ENCODE measurements at places on chromosomes 1 and 21. TPM values are rescaled to one million over a fixed set of nuclear protein-coding genes. Genes with fewer than 3 reads are reported as not detected.

DNA sequence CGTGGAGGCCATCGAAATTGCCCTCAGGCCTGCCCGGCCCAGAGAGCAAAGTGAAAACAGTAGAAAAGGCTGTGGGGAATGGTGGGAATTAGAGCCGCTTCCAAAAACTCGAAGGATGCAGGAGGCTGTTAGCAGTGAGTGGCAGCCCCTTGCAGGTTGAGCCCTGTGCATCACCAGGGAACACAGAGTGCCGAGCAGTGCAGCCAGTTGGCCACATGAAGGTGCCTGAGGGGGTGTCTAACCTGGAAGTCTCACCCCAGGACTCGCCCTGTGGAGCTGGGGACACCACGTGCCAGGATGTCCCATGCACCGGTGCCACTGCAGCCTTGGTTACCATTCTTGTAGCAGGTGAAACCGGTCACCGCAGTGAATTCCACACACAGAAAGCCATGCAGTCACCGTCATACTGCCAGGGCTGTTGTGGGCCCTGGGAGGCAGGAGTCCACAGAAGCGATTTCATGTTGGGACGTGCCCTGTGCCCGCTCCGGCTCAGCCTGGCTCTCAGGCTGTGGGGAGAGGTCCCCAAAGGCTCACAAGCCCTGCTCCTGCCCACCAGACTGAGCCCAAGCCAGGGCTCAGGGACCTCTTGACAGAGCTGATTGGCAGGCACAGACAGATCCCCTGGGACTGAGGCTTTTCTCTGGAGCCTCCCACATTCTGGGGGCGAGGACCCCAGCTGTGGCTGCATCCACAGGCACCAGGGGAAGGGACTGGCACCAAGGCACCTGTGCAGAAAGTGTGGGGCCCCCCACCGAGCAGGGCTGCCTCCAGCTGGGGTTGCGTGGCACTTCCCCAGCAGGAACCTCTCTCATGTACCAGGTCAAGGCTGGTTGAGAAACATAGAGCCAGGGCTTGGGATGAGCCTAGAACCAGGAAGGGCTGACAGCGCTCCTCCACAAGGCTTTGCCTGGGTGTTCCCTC lies 16.7 kb upstream of the ACTRT2 start:
- DNase-seq = no peak

- DNase-seq = no peak
These were observed 43.5 kb downstream of the WLS start for GRCh38 chr1:68188644-68189340.

AK4 gene
- 7.1 TPM for total RNA-seq

PTAFR gene
- total RNA-seq = 0.89 TPM

PLPP3 gene
- total RNA-seq = 2.8 TPM

Data from Daoy (cell line).